ENCODE measurements at places on chromosomes 2 and 18.
A peak's percentile ranks its signal among the peaks of the same experiment; 100 is the strongest.

GRCh38 chr18:59681521-59682004, 15.7 kb downstream of the CCBE1 start:
- DNase-seq, result peak; percentile 74

- DNase-seq, result no peak
These were observed 109.2 kb downstream of the HIBCH start for GRCh38 chr2:190210471-190210870.

- no peak for DNase-seq
These were observed 49.1 kb upstream of the SLC14A2 start for GRCh38 chr18:45566025-45566740.

DNA sequence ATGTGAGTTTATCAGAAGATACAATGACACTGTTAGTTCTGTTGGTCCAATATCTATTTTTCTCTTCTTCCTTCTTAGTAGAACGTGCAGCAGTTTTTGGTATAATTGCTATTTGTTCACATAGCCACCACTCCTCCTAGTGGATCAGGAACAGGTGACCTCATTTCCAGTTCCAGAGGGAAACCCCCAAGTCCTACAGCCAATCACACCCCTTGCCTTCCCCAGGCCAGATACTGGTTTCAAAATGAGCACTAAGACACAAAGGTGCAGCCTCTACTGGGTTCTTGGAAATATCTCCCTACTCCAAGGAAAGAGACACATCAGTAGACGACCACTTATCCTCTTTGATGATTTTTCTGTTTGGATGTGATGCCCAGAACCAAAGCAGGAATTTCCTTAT, 103.2 kb downstream of the TCF4 start:
- DNase-seq, result no peak

- no peak for DNase-seq
These were observed 194.0 kb downstream of the BABAM2 start for GRCh38 chr2:28084564-28084963.

- no peak for DNase-seq
These were observed 325.1 kb downstream of the RNF144A start for GRCh38 chr2:7242189-7242867.

- no peak for DNase-seq
These were observed 1050.7 kb upstream of the CELF4 start for GRCh38 chr18:38616306-38616705.

DNA sequence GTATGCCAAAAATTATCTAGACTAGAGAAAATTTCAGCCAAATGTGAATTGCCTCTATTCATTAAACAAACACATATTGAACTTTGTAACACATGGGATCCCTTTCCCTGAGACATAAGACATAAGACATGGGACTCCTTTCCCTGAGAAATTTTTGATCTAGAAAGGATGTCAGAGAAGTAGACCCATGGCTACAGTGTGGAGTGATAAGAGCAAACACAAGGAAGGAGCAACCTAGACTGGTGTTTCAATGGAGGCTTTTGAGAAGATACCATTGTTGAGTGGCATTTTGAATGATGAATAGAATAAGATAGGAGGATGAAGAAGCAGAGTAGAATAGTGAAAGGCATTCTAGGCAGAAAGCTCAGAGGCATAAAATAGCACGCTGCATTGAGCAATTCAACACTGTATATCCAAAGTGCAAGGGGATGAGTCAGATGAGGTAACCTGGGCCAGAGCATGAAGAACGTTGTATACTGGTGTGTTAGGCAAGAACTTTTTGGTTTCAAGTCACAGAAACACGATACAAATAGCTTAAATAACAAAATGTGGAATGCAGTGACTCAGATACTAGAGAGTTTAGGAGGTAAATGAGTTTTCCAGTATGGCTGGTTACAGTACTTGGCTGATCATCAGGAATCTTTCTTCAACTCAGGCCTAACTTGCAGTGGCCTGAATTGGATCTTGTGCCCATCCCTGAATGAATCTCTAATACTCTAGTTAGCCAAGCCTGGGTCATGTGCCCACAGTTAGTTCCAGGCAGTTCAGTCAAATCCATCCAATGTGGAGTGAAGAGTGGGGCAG, 129.8 kb upstream of the TANK start:
- DNase-seq, result no peak

- DNase-seq, result no peak
These were observed 57.7 kb downstream of the SLC25A12 start for GRCh38 chr2:171836146-171836910.

- no peak for DNase-seq
These were observed 6.2 kb upstream of the GPR155 start for GRCh38 chr2:174492963-174493431.

DNA sequence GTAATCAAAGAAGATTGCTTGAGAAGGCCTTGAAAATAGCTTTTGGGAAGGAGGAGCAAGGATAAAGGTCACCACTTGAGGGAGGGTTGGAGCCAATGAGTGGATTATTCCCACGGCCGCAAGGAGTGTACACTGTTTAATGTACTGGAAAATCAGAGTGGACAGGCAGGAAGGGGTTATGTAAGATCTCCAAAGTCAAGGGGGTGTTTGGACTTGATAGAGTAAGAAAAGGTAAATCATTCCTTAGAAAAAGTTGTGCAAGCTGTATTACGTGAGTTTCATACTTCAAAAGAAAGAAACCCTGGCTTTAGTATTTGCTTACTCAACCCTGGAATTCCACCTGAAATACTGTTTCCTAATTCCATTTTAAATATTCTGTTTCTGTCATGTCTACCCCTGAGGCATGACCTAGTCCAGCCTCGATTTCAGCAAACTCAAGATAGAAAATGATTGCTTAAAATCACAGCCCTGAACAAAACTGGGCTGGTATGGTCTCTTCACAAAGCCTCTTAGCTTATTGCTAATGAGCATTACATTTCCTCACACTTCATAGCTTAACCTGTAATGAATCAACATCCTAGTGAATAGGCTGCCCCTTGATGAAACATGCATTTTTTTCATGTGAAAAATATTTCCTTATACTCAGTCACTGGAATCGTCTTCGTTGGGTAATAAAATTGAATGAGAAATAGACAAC, 1.1 kb downstream of the MREG start:
- peak; percentile 77 for DNase-seq

GRCh38 chr2:96804986-96805385, 11.1 kb upstream of the CNNM3 start:
- DNase-seq, result no peak

GRCh38 chr2:157413326-157414035, 30.4 kb downstream of the CYTIP start:
- no peak for DNase-seq

- peak; percentile 49 for DNase-seq
These were observed 10.0 kb upstream of the ZNF396 start for GRCh38 chr18:35387152-35387571.

DNA sequence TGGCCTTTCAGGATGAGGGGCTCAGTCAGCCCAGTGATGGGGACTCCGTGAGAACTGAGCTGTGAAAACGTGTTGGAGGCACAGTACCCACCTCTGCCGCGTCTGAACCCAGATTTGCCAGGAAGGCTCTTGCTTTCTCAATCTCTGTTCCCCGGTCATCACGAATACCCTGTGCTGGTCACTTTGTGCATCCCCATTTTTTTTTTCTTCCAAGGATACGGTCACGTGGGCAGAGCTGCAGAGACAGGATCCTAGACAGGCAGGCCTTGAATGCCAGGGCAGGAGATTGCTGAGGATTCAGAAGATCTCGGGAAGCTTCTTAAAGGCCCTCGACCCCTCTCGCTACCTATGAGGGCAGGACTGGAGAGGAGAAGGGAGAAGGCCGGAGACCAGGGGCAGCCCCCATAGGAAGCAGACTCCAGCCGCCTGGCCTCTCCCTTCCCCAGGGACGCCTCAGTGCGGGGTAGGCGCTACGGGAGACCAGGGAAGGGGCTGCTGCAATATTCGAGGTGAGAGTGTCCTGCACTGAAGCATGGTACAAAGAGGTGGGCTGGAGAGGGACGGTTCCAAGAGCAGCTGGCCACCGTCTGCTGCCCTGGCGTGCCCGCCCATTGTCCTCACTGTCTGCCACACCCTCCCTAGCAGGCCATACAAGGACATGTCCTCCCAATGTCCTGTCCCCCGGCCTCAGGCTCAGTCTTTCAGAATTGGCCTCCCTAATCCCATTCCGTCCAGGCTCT, 29.0 kb upstream of the TAF1B start:
- peak; percentile 46 for DNase-seq

DNA sequence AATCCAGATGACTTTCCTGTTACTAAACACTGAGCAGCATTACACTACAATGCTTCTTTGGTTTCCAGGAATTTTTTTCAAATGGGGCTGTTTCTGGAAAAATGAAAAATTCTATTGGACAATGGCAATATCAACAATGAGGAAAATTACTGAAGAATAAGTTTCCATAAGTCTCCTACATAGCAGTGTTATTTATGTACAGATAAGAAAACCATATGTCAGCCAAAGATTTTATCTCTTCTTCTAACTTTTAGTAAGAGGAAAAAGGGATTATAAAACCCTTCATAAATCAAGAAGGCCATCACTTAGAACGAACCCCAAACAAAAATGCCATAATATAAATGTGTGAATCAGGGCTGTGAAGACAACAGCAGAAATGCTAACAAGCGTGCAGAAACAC, 31.6 kb upstream of the NOSTRIN start:
- DNase-seq, result no peak

DNA sequence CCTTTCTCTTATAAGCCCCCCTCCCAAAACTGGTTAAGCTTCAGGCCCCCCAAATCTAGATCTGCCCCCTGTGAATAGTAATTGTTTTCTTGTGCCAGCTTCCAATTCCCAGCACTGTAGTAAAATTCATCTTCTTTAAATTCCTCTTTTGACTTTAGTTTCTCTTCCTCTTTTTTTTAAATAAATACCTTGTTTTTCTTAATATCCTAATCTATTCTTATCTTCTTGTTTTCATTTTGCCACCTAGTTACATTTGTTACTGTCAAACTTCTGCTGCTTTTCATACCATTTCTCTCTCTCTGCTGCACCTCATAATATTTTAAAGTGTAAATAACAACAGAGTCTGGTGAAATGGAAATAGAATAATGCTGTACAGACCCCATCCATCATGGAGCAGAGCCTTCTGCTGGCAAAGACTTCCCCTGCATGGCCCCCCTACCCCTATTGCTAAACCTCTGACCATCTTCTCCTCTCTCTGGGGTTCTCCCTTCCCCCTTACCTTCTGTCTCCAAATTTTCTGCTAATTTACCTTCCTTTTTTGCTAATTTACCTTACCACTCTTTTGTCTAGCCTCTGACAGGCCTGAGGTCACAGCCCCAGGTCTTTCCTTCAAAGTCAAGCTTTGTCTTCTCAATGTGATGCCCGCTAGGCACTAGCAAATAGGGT, 94.9 kb upstream of the PAPOLG start:
- no peak for DNase-seq

DNA sequence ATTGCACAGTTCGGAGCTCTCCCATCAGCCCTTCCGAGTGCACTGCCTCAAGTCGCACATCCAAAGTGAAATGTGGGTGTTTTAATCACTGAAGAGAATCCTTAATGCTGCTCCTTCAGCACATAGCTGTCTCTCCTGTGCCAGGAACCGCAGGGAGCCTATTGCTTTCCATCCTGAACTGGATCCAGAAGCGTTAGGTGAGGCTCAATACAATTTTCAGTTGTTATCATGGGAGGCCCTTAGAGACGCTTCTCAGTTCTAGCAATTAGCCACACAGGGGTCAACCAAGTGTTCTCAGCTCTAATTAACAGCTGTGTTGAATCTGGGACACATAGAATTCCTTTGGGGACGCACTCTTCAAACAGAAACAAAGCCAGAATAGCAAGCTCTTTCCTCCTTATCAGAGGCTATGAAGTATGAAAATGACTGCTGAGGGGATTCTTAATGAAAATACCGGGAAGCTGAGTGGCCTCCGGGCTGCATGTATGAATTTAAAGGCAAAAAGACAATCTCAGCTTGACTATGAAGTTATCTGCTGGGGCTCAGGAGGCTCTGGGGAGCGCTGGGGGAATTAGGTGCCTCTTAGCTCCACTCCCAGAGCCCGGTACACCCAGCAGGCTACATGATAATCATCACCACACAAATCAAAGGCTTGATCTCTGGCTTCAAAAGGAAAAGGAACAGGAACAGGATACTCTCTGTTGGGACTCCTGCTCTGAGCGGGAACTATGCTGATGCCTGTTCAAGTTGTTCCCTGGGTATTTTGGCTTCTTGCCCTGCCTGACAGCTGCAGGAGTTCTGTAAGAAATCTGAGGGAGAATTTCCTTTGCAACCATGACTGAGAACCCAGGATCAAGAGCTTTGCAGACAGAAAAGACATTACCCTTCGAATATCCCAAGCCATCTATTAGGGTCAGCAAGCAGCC, 55.4 kb upstream of the NCOA1 start:
- no peak for DNase-seq

GRCh38 chr2:190910341-190911136, 29.9 kb downstream of the GLS start:
- DNase-seq, result no peak

DNA sequence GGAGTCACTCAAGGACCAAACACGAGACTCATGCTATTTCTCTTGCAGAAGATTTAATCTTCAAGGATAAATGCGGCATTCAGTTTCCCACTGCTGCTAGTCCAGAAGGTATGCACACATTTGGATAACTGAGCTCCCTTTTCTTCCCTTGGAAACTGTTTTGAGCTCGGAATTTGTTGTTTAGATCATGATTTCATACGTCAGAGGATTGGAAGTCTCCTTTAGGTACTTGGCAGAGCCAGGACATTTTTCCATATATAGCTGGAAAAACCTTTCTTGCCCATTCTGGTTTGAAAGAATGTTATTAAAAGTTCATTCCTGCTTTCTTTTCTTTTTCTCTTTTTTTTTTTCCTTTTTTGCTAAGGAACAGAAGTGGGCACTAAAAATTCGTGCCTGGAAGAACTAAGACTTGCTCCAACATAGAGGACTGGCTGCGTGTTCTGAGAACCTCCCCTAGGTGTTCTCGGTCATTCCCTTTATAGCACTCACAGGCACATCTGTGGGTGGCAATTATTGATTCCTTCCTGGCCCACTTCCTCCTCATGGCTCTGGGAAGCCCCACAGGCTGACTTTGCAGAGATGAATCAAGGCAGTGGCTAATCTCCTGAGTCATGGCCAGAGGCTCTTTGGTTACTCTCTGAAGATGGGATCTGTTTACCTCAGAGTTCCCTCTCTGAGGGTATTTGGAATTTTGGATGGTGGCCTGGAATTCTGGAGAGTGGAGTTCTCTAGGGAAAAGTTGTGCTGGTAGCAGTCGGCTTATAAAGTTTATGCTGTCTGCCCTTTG, 104.8 kb downstream of the PLCL1 start:
- peak; percentile 24 for DNase-seq

DNA sequence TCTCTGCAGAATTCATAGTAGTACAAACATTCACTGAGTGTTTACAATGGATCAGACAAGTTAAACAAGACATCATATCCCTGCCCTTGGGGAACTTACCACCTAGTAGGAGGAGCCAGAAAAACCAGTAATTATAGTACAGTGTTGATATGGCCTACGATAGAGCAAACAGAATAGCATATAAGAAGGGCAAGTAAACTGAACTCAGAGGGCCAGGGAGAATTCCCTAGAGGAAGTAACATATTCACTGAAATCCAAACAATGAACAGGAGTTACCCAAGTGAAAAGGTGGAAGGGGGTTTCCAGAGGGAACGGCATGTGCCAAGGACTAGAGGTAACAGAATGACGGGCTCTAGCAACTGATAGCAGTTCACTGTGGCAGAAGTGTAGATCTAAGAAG, 34.1 kb downstream of the NHEJ1 start:
- no peak for DNase-seq

Data from NCI-H82 (cell line).